A549 treated with DMSO at 1 μM for 4 hours (cell line): ENCODE measurements at places on chromosomes 12 and 14. TPM values are rescaled to one million over a fixed set of nuclear protein-coding genes. Genes with fewer than 3 reads are reported as not detected.

TPPP2 gene
- not detected in 5 replicates for total RNA-seq

SELPLG gene
- total RNA-seq = 0.94 to 1.3 TPM (median 1.0 TPM) in 5 replicates

KLRD1 gene
- not detected in 5 replicates for total RNA-seq

VRK1 gene
- total RNA-seq = 22.5 to 47.6 TPM (median 27.3 TPM) in 5 replicates

INSM2 gene
- 0.02 to 0.06 TPM (median 0.05 TPM) in 3 of 5 replicates, not detected in the others for total RNA-seq

NGB gene
- 0.08 TPM in 1 of 5 replicates, not detected in the others for total RNA-seq

DYNLL1 gene
- 628 to 719 TPM (median 667 TPM) in 5 replicates for total RNA-seq

CYP46A1 gene
- total RNA-seq = 0.10 to 0.38 TPM (median 0.15 TPM) in 5 replicates

HOXC9 gene
- 7.6 to 12.5 TPM (median 11.6 TPM) in 5 replicates for total RNA-seq

INHBE gene
- 0.07 to 0.22 TPM (median 0.15 TPM) in 4 of 5 replicates, not detected in the other for total RNA-seq

YLPM1 gene
- total RNA-seq = 41.6 to 44.2 TPM (median 43.4 TPM) in 5 replicates

NOVA1 gene
- total RNA-seq = 4.5 to 6.7 TPM (median 5.2 TPM) in 5 replicates

TMEM179 gene
- total RNA-seq = 0.10 to 0.52 TPM (median 0.29 TPM) in 5 replicates

ASCL1 gene
- 0.03 TPM in 2 of 5 replicates, not detected in the others for total RNA-seq

HOXC4 gene
- total RNA-seq = 2.7 to 4.7 TPM (median 3.9 TPM) in 5 replicates

KHNYN gene
- 26.3 to 30.9 TPM (median 29.6 TPM) in 5 replicates for total RNA-seq

NRXN3 gene
- 0.95 to 1.4 TPM (median 1.2 TPM) in 5 replicates for total RNA-seq

CCDC196 gene
- total RNA-seq = not detected in 5 replicates

FGF23 gene
- total RNA-seq = not detected in 5 replicates
